OCI-M1 (cell line): ENCODE measurements at places on chromosomes 3 and 15.

DNA sequence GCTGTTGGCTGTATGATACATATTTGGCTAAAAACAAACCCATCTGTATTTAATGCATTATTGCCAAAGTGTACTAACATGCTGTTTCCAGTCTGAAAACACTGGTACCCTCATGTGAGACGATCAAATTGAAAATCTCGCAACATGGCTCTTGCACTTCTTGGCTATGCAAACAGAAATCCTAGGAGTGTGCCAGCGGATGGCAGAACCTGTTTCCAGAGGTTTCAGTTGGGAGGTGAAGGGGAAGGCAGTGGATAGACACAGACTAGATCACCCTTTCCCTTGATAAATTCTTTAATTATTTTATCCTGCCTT is 350.3 kb downstream of the TUSC7 start:
- no peak for DNase-seq

DNA sequence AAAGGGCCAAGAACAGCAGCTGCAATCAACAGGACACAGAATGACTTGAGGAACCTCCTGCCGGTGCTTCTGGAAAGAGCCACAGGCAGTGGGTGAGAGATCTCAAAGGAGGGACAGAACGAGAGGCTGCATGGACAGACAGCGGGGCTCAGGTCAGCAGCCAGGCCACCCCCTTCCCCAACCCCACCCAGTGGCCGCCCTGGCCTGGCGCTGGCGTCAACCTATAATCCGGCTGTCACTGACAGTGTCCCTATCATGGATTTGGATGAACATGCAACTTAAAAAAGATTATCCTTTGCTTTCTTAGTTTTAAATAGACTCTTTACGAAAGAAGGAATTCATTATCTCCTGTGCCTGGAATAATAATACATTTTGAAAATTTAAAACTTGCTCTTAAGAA is 54.1 kb downstream of the TRPM1 start:
- no peak for DNase-seq

- no peak for DNase-seq
These were observed 45.8 kb downstream of the MITF start for GRCh38 chr3:69784954-69785514.

DNA sequence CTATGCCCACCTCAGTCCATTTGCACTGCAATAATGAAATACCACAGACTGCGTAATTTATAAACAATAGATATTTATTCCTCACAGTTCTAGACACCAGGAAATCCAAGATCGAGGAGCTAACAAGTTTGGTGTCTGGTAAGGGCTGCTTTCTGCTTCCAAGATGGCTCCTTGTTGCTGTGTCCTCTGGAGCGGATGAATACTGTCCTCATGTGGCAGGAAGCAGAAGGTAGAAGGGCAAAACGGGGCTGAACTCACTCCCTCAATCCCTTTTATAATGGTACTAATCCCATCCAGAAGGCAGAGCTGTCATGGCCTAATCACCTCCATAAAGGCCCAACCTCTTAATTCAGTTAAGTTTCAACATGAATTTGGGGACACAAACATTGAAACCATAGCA is 75.3 kb downstream of the P2RY1 start:
- peak; percentile 19 for DNase-seq

DNA sequence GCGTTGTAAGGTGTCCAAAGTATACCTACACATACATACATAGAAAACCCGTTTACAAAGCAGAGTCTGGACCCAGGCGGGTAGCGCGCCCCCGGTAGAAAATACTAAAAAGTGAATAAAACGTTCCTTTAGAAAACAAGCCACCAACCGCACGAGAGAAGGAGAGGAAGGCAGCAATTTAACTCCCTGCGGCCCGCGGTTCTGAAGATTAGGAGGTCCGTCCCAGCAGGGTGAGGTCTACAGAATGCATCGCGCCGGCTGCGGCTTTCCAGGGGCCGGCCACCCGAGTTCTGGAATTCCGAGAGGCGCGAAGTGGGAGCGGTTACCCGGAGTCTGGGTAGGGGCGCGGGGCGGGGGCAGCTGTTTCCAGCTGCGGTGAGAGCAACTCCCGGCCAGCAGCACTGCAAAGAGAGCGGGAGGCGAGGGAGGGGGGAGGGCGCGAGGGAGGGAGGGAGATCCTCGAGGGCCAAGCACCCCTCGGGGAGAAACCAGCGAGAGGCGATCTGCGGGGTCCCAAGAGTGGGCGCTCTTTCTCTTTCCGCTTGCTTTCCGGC is 318.6 kb downstream of the FGF12 start:
- DNase-seq = no peak

- DNase-seq = no peak
These were observed 25.3 kb upstream of the TGFBR2 start for GRCh38 chr3:30581067-30581585.
